ENCODE measurements at places on chromosomes 5 and 9.

GRCh38 chr9:343773-344172 lies 129.1 kb downstream of the DOCK8 start:
- no peak for DNase-seq

DNA sequence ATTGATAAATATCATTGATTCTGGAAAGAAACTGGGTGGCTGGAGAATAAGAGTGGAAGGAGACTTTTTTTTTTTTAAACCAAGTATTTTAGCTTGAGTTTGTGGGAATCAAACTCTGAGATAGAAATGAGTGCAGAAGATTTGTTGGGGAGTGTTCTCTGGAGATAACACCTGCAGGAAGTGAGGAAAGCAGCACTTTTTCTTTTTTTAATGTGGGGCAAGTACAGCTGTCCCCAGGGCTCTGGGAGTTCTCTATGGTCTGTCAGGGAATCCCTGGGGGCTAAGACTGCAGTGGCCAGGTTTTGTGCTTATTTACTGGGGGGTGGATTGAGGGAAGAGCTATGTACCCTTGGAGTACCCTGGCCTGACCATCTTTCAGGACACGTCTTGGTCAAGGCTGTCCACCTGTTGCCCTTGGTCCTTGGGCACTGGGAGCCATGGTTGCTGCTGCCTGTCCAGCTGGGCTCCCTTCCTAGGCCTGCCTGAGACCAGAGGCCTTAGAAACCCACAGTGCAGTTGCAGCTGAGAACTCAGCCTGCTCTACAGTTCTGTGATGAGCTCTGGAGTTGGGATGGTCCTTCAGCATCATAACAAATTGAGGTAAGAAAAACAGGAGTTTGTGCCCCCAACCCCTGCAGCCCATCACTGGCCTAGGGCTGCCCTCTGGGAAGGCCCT lies 85.8 kb downstream of the PHAX start:
- peak; percentile 70 for DNase-seq

DNA sequence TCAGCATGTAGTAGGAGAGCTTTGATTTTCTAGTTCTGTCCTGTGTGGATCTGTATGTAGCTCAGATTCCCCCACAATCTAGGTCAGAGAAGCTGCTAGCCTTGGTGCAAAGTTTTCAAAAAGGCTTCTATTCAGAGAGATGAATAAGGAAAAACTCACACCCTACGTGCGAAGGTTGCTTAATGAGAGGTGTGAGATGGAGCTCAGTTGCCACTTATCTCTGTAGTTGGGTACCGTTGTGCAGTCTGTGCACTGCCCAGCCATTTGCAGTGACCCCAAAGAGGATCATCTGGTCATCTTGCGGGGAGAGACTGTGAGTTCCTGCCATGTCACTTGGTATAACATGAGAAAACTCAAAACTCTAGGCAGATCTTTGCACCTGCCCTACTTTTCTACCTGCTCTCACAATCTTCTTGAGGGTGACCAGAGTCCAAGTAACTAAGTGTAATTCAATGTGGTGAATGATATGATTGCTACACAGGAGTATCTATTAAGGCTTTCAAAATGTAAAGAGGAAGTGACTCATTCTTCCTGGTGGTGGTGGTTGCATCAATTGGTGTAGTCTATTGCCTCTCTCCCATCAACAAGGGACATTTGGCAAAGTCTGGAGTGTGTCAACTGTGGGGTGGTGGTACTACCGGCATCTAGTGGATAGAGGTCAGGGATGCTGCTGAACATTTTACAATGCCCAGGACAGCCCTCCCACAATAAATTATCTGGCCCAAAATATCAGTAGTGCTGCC lies 65.2 kb downstream of the TMC1 start:
- DNase-seq = no peak

DNA sequence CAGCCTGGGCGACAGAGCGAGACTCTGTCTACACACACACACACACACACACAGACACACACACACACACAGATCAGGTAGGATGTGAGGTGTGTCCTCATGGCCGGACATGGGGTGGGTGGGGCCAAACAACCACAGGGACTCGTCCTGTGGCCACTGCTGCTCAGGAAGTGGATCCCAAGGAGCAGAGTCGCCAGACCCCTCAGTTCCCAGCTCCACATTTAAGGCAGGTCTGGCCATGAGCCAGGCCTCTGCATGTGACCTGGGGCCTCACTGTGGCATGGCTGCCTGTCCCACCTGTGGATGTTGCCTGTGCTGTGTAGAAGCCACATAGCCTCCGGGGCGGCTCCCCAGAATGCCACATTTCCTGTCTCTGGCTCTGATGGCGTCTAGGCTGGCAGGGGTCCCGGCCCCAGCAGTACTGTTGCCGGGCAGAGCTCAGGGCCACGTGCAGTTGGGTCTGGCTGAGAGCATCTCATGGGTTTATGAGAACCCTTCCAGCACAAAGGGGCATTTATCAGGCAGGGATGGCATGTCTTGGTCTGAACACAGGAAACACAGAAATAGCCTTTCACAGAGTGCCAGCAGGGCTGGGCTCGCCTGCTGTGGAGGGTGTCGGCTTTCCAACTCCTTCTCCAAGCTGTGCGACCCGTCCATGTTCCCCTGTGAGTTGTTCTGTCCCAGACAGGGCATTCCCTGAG lies 9.9 kb upstream of the NINJ1 start:
- DNase-seq = peak; percentile 68

GRCh38 chr5:32760091-32760509 lies 49.0 kb downstream of the NPR3 start:
- DNase-seq = no peak

DNA sequence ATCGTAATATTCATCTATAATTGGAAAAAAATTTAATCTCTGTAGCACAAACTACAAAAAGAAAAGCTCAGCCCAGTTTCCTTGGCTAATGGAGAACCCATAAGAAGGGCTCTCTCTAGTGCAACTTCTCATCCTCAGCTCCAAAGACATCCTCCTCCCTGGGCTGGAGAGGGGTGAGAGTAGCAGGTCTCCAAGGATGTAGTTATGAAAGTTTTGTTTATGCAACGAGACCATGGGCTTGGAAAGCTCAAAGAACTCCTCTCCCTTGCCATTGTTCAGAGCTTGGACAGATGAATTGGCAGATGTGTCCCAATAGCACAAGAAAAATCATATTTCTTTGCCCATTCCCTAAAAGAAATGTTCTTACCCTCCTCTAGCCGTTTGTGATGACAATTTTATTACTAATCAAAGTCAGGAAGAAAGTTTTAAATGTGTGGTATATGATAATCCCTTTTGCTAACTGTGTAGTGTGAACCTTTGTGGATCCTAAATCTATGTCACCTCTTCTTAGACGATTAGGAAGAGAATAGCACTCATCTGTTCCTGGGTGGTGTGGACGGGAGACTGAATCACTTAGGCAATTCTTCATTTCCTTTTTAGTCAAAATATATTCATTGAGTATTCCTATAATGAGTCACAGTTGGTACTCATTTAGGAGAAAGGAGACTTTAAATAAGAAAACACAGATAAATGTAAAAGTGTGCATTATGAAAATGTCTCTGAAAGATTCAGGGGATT lies 52.2 kb downstream of the GARNL3 start:
- no peak for DNase-seq

- DNase-seq = peak; percentile 52
Measured at GRCh38 chr5:443239-444151, 519 bp downstream of the EXOC3 start.

DNA sequence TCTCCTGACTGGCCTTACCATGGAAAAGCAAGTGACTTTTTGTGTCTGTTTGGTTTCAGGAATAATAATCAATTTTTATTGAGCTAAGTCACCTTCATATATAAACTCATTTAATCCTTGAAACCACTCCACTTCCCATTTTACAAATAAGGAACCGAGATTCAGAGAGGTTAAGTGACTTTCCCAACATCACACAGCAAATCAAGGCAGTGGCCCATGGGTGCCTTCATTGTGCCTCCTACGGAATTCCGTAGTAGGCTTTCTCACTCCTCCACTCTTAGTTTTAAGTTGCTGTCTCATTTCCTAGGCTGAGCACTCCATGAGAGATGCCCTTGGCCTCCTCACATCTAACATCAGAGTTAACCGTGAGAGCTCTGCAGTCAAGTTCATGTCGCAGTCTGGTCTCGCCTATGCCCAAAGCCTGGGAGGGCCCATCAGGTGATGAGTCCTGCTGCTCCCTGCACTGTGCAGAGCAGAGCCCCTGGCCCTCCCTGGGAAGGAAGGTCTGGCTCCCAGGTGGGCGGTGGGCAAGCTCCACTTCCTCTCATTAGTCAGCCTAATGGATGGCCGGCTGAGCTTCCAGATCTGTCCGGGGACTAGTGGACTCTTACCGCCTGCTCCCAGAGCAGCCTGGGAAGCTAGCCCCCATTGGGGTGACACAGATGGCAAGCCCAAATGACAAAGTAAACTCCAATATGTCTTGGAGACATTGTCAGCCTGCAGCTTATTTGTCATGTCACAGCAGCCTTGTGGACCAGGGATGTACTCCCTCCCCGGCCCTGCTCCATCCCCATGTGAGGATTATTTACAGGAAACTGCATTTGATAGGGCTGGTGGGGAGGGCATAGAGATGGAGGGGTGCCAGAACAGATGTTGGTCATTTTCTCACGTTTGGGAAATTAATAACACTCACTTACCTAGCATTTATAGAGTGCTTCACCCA lies 123.4 kb downstream of the MVB12B start:
- no peak for DNase-seq

DNA sequence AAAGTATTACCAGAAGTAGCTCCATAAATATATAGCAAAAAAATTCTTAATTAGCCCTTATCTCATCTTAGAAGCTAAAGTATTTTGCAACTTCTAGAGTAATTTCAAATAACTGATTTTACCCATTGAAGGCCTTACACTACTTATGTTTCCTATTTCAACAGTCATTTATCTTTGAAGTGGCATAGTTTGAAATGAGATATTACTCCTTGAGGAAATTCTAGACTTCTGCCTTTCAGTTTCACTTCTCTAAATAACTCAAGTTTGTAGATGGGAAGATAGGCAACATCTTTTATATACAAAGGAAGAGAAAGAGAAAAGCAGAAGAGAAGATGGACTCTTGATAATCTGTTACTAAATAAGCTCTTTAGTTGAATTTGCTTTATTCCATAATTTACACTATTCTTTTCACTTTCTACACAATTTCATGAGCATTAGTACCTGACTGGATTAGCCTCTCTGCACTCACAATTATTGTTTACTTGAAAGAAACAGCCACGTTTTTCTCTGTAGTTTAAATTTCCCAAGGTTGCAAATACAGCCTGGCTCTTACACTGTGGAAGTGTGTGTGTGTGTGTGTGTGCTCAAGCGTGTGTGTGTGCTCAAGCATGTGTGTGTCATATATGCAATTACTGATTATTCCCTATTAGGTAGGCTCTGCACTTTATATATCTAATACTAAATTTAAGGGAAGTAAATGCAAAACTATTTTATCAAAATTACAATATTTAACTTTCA lies 60.6 kb upstream of the EMB start:
- peak; percentile 89 for DNase-seq

DNA sequence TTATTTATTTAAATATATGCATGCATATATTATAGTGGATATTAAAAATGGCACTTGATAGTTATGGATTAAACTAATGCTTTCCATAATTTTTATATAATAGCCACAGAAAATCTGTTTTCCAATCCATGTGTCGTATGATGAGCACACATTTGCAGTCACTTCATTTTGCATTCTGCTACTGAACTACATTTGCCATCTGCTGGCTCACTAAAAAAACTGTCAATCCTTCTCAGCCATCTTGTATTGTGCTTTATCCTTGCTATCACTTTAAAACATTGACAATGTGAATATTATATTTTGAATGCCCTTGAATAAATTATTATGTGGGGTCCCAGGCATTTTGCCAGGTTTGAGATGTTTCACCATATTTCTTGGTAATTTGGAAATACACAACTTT lies 586.6 kb downstream of the DNAH5 start:
- DNase-seq = no peak

GRCh38 chr5:109945097-109945678 lies 255.5 kb downstream of the MAN2A1 start:
- peak; percentile 7 for DNase-seq

GRCh38 chr5:58648846-58649245 lies 66.0 kb downstream of the RAB3C start:
- no peak for DNase-seq

- DNase-seq = no peak
Measured at GRCh38 chr9:82302968-82303655, 314.5 kb downstream of the SPATA31D1 start.

GRCh38 chr5:33789567-33789957 lies 102.2 kb downstream of the ADAMTS12 start:
- DNase-seq = no peak

GRCh38 chr5:33565324-33565723 lies 124.6 kb downstream of the TARS1 start:
- DNase-seq = no peak

GRCh38 chr5:10987276-10987924 lies 226.4 kb upstream of the DAP start:
- DNase-seq = no peak

GRCh38 chr9:104983491-104983890 lies 55.5 kb upstream of the ABCA1 start:
- no peak for DNase-seq

- DNase-seq = peak; percentile 57
Measured at GRCh38 chr5:139763930-139764791, 31.4 kb upstream of the PSD2 start.

DNA sequence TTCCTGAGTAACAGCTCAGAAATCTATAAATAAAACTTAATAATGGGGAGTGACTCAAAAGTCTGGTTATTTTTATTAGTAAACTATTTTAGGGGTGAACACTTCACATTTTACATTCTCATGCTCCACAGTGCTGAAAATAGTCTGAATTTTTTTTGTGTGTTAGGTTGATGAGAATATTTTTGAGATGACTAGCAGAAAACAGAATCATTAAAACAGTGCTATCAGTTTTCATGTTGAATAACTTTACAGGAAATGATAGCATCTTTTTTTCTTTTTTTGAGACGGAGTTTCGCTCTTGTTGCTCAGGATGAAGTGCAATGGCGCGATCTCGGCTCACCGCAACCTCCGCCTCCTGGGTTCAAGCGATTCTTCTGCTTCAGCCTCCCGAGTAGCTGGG lies 60.3 kb downstream of the TMC1 start:
- DNase-seq = no peak

GRCh38 chr5:132001647-132002561 lies 9.6 kb downstream of the ACSL6 start:
- DNase-seq = no peak

DNA sequence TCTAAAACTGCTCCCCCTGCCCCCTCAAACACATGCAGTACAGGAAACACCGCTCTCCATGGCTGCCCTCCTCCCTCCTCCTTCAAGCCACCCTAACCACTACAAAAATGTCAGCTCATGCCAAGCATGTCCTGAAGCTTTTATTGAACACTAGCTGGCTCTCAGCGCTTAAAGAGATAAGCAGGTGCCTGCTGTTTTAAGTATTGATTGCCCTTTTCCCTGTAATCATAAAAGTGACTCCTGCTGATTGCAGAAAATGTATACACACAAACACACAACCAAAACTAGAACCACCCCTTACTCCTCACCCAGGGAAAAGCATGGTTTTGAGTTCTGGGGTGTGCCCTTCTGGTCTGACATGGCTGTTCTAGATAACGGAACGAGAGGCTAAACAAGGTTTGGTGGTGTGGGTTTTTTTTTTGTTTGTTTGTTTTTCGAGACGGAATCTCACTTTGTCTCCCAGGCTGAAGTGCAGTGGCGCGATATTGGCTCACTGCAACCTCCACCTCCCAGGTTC lies 3.7 kb upstream of the UCK1 start:
- no peak for DNase-seq
